Mesothelial cell of epicardium (in vitro differentiated cells): ENCODE measurements at places on chromosomes 4 and X.

DNA sequence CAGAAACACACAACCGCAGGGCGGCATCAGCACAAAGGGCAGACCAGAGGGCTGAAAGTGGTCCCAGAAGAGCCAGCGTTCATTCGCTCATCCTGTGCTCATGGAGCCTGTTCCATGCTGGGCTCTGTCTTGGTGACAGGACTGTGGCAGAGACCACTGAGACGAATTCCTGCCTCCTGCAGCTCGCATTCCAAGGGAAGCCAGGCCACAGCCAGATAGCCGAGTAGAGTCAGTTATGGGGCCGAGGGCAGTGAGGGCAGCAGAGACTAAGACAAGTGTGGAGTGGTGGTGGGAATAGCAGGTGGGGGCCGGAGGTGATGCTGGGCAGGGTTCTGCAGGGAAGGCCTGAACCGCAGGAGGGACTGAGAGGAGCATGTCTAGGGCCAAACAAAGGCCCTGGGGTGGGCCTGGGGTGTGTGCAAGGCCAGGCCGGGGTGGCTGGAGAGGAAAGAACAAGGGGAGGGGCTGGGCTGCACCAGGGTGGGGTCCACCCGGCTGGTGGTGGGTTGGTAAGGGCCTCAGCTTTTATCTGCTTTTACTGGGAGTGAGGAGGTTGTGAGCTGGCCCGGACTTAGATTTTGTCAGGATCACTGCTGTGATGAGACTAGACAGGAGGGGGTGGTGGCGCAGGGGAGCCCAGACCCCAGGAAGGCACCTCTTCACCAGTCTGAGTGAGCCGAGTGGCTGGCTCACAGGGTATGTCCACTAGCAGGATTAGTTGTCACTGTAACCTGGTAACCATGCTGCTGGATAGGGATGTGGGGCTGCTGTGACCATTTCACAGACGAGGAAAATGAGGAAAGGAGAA is 6.3 kb downstream of the PSAPL1 start:
- no peak for DNase-seq

GRCh38 chr4:107318078-107318477 is 282.0 kb upstream of the DKK2 start:
- DNase-seq = no peak

DNA sequence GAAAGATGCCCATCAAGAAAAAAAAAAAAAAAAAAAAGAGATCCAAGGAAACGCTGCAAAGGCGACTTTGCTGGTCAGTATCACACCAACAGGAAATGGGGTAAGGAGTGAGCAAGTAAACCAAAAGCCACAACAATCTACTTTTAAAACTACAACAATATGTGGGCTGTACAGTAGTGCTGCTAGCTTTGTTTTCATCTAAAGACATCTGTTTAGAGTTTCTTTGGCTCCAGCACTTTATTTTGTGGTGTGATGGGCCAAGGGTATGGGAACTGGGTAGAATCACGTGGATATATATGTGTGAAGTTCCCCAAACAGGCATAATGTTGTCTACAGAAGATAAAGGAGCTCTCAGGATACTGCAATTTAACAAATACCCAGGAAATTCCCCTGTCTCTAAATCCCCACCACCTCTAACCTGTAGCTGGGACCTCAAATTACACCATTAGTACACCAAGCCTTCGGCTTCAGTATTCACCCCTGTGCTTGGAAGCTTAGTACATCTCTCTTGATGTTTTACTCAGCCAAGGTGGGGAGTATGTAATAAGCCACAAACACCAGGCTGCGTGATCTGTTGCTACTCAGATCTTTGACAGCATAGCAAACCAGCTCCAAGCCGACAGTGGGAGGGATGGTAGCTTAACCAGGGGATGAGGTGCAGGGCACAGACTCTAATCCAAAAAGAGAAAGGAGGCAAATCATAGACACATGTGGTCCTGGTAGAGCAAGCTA is 207.9 kb downstream of the HS6ST2 start:
- DNase-seq = no peak

DNA sequence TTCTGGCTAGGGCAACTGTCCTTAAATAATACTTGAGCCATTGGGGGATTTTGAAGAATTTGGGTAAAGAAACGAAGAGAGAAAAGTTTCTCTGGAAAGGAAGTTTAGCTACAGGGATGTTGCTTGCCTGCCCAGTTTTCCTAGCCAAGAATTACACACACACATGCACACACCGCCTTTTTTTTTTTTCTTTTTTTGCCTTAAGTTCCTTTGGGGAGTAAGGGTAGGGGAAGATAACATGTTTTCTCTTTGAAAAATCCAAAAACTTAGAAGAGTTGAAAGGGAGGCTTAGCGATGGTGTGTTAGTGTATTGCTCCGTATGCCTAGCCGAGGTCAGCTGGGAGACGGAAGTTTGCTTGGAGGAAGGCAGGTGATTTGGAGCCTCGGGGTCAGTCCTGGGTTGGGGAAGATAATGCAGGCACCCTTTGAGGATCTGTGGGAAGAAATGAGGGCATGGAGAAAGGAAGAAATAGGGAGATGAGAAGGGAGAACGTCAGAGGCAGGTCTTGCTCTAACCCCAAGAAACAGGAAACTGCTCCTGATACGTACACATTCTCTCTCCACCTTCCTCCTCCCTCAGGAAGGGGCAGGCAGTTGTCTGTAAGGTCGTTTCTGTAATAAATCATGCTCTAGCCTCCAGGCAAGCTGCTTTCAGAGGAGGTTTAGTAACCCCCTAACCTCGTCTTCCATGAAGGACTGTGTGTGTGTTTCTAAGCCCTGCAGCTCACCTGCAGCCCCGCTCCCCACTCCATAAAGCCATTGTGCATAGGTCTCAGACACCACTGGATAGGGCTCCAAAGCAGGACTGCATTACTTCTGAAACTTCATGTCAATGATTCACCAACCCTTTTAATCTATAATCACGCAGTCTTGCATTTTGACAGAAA is 10.5 kb downstream of the KLF3 start:
- DNase-seq = no peak

DNA sequence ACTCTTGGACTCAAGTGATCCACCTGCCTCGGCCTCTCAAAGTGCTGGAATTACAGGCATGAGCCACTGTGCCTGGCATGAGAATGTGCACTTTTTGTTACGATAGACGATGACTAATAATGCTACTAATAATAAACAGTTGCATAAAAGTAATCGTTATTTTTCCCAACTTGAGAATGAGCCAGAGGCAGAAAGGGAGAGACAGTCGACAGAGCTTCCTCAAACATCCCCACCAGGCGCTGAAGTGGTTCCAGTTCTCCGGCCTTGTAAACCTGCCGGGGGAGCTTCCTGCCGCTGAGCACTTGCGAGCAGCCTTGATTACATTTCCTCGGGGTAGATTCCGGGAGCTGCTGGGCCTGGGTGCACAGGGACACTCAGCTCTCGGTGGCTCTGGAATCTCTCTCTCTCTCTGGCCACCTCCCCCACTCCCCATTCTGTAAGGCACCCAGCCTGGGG is 8.9 kb upstream of the HTRA3 start:
- DNase-seq = no peak

DNA sequence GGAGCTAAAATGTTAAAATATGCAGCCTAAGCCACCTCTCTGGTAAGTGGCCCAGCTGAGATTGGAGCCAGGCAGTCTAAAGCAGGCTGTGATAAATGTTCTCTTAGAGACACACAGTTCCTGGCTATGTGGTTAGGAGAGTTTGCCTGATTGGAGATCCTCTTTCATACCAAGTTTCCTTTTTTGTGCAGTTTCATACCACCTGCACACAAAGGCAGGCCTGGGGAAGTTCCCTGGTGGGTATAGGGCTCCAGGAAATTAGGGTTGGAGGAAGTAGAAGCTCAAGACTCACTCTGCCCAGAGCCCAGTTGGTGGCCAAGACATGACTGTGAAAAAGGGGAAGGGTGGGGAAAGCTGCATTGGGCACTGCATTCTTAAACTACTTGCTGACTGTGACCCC is 16.9 kb downstream of the CYBB start:
- DNase-seq = no peak

DNA sequence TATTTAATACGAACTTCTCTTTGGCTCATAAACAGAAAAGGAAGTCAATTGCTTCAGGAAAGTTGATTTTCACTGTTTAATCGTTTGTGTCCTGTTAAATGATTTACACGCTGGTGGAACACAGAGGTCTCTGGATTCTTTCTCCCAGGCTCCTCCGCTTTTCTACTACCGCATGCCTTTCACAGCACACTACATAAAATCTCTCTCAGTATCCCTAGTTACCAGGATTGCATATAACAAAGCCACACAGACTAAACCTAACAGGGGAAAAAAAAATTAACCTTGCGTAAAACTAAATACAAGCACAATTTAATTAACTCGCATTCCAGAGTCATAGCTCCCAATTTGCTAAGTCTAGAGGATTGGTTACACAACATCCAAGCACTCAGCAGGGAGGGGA is 133.9 kb downstream of the CORIN start:
- DNase-seq = no peak

DNA sequence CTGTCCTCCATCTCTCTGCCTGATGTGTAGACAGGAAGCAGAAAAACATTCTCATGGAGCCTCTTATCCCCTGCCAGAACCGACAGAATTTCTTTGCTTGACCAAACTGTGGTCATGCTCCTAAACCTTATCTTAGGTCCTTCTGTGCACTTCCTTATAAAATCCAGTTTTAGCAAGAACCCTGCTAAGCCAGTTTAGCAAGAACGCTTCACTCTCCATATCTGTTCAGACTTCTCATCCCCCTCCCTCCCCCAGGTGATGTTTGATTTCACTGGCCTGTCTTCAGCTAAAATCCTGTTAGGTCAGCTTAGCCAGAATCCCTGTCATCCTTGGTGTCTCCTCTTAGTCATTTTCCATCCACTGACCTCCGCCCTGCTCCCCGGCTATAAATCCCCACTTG is 1130.9 kb upstream of the PRKX start:
- no peak for DNase-seq

DNA sequence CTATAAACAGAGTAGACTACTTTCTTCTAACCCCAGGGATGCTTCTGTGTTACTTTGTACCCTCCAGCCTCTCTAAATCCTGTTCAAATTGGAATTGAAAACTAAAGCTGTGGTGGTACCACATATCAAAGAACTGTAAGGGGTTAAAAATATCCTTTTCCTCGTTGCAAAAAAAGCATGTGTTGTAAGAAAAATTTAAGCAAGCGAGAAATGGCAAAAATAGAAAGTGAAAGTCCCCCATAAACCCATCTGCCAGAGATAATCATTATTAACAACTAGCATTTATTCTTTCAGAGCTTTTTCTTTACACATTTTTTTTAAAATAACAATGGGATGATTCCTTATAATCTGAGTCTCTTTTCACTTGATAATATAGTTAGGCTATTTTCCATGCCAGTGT is 40.6 kb downstream of the TMEM164 start:
- DNase-seq = no peak

- no peak for DNase-seq
These were observed 5.3 kb upstream of the IDS start for GRCh38 chrX:149510386-149510785.

DNA sequence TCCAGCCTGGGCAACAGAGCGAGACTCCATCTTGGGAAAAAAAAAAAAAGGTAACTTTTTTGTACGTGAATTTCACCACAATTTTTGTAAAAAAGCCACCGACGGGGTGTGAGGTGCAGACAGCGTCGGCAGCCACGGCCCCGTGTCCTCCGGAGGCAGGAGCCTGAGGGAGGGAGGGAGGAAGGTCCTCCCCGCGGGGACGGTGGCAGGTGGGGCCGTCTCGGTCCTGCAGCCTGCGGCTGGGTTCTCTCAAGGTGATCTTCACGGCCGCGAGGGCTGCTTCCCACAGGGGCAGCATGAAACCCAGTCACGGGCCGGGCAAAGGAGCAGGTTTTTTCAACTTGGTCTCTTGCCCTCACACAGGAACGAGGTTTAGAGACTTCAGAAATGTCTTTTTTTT is 14.0 kb downstream of the PLCXD1 start:
- DNase-seq = no peak

DNA sequence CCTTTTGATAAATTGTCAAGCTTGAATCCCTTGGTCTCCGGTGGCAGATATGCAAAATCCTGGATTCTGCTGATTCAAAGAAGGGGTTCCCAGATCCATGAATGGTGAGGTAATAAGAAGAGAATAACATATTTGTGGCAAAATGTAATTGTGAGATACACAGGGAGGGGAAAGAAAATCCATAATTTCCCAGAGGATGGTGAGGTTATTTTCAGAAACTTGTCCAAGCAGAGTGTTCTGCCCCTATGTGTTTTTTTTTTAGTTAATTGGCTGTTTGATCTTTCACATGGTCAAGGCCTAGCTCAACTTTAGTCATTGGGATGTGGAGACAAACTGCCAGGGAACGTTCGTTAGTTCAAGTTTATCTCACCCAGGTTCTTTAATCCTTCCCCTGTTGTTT is 408.8 kb downstream of the MAPK10 start:
- no peak for DNase-seq

DNA sequence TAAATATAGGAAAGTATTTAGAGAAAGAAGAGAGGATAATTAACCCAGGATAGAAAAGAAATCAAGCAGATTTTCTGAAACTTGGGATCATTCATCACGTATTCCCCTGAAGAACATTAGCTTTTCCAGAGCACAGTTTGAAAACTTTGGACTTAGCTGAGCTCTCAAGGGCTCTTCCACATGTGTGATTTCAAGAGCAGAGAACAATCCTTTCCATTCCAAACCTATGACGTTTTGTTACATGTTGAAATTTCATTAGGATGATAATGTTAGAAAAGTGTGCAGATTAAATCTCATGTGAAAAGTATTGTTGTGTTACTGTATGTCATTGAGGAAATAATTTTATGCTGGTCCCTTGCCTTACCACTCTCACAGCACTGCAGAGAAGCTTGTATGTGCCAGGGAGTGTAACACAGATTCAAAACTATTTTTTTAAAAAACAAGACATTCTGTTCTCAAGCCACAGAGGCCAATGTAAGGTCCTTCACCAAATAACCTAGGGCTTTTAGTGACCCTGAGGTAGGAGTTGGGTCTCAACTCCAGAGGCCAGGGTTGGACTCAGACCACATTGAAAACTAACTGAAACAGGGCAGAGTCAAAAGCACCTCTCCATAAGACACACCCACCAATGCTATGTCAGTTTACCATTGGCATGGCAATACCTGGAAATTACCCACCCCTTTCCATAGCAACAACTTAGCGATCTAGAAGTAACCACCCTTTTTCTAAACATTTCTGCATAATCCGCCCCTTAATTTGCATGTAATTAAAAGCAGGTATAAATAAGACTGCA is 141.3 kb downstream of the ANXA5 start:
- DNase-seq = no peak

GRCh38 chrX:15292861-15293260 is 22.6 kb downstream of the ASB11 start:
- no peak for DNase-seq

GRCh38 chrX:11641349-11642065 is 24.2 kb downstream of the ARHGAP6 start:
- DNase-seq = no peak

DNA sequence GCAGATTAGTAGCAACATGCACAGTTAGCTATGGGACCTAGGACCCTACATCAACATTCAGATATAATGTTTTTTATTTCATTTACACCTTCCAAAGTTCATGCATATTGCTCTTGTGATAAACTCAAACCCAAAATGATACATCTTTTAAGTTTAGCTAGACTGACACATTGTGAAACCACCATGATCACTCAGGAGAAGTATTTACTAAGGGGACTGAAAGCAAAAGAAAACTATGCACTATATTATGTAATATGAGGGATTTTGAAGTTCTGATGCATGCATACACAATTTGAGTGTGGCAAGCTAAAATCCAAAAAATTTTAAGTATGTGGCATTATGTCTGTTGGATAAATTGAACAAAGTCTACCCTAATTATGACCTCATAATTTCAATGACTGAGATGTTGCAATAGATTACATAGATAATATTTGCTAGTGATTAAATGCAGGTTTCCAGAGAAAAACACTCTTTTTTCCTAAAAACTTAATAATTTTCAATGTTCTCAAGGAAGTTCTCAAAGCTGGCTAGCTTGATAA is 914.8 kb upstream of the GRIA3 start:
- no peak for DNase-seq
